Thoracic aorta (tissue), 2 donors: ENCODE measurements at places on chromosomes 12 and 14. TPM values are rescaled to one million over a fixed set of nuclear protein-coding genes. Genes with fewer than 3 reads are reported as not detected.

DNA sequence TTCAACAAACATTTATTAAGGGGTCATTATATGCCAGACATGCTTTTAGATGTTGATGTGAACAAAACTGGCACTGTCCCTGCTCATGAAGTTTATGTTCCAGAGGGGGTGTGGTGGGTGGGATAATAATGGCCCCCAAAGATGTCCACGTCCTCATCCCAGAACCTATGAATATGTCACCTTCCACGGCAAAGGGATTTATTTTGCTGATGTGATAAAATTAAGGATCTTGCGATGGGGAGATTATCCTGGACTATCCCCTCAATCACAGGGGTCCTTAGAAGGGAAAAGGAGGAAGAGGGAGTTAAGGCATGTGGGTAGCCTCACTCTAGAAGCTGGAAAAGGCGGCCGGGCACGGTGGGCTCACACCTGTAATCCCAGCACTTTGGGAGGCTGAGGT lies 1.7 kb upstream of the SLC48A1 start:
- no peak for DNase-seq

DNA sequence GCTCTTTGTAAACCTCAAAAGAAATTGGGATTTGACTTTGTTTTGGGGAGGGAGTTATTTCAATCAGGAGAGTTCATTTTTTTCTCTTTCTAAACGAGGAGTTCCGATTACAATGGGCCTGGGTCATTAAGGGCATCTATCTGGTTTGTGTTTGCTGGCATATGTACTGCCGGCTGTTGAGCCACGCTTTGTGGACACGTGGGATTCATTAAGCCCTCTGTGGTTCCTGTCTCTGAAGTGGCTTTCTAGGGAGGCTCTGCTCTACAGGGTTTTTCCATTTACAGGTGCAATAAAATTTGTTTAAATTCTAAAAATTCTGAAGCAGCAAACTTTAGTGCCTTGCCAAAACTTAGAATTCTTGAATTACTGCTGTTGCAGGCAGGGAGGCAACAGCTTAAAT lies 57.9 kb downstream of the GNS start:
- no peak for DNase-seq

Gene ZNF10
- 13.9 TPM for total RNA-seq

GRCh38 chr14:95352481-95352880 lies 32.8 kb upstream of the CLMN start:
- no peak for DNase-seq

GRCh38 chr12:65631621-65632111 lies 192.6 kb upstream of the HMGA2 start:
- DNase-seq: peak; percentile 6

- DNase-seq: no peak
Observed at GRCh38 chr12:70724444-70724843, 87.2 kb upstream of the PTPRB start.

- no peak for DNase-seq
Observed at GRCh38 chr12:108125073-108125472, 4.0 kb upstream of the WSCD2 start.

DNA sequence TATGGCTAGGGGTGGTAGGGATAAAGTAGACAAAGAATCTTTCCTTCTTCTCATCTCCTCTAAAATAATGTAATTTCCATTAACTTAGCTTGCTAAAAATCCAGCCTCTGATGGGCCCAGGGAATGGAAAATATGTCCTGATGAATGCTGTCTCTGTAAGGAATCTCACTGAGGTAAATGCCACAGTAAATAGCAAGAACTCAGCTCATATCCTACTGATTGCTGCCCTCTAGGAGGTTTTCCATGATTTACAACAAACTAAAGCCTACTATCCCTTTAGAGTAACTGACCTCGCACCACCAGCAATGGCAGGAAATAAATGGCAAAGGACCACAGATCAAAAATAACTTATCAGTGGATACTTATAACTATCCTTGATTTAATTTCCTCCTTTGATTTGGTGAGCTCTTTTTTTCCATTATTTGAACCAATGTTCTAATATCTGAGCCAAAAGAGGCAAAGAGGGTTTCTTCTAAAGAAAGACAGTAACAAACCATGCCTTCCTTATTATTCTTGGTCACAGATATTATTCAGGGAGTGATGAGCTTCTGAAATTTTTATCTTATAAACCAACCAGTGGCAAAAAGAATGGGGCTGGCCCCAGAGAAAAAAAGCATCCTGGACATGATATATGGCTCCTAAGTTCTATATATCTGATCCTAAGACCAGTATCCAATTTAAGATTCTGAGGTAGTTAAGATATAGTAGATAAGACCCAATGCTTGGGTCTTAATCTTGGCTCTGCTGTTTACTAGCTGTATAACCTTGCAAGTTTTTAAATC lies 43.8 kb downstream of the SENP1 start:
- no peak for DNase-seq

DNA sequence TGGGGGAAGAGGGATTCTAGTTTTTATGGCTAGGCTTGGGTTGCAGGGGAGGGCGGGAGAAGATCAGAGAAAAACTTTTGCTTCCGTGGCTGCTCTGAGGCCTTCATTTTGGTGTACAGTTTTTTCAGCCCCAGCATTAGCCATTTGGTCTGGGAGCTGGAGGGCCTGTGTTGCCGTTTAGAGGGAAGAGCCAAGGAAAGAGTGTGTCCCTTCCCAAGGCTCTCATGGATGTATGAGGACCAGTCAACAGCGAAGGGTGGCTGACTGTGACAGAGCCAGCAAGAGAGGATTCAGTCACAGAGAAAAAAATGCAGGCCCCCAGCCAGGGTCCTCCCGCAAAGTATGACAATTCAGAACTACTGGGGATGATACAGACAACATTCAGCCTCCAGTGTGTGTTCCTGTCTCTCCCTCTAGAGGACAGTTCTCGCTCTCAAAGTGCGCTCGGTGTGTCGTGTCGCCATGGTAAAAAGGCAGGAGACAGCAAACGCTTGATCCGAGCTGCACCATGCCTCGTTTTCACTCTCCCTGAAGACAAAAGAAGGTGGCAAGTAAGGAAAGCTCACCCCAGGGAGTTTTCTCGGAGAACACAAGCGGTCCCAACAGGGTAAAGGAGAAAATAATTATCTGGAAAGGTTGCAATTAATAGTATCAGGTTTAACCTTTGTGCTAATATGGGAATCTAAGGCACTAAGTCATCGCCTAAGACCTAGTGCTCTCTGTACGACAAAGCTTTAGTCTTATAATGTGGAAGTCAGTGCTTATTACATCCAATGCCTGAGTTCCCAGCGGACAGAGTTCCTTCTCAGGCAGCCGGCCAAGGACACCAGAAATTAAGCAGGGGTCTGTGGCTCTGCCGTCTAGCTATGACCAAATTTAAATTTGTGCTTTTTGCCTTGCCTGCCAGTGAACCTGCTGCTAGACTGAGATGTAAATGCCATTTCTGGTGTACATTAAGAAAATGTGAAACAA lies 157.3 kb upstream of the PLXNC1 start:
- DNase-seq: no peak

- no peak for DNase-seq
Observed at GRCh38 chr12:116563262-116563661, 4.1 kb downstream of the MAP1LC3B2 start.

DNA sequence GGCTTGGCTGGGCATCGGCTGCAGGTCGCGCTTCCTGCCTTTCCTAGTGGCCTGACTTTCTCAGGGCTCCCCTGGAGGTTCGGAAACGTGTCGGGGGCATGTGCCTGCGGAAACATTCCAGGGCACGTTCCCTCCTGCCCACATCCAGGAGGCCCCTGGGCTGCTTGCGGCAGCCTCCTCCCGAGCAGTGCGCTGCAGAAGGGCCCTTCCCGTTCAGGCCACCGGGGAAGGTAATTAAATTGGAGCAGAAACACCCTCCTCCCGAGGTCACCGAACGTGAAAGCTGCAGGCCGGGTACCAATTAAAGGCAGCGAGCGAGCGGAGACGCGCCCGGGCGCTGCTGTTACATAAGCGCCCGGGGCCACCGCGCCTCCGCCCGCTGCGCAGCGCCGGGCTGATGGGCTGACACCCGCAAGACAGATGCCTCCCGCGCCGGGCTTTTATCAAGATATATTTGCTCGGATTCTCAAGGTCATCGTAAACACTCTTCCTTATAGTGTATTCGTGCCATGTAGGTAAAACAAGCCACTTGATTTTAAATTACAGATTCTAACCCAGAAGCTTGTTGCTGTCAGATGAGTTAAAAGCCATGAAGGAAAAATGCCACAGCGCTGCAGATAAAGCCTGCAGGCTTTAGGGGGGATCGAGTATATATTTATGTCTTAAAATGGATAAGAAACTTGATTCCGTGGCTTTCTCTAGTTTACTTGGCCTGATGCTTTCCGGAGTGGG lies 31.4 kb downstream of the SSPN start:
- no peak for DNase-seq

Gene FAM90A1
- not detected for total RNA-seq
